ENCODE measurements at places on chromosomes 16 and 17.

DNA sequence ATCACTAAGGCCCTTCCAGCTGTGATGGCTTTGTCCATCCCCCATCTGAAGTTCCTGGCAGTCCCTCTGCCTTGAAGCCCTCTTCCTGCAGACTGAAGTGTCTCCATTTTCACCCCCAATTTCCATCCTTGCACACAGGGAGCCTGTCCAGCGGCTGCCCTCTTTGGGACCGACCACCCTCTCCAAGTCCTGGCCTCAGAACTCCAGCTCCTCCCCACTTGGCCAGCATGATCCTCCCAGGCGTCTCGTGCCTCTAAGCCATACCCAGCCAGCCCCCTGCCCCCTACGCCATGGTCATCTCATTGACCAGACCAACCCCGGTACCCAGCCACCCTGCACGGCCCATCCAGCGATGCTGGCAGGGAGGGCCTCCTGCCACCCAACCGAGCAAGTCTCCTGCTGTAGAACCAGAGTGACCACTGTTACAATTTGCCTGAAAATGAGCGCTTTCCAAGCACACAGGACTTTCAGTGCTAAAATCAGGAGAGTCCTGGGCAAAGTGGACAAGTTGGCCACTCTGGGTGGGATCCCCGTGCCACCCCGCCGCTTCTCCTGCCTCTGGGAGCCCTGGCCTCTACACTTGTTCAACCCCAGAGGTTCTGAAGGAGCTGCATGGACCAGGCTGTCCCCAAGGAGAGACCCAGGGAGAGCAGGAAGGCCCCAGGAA lies 362.0 kb downstream of the SEC14L1 start:
- no peak for DNase-seq

DNA sequence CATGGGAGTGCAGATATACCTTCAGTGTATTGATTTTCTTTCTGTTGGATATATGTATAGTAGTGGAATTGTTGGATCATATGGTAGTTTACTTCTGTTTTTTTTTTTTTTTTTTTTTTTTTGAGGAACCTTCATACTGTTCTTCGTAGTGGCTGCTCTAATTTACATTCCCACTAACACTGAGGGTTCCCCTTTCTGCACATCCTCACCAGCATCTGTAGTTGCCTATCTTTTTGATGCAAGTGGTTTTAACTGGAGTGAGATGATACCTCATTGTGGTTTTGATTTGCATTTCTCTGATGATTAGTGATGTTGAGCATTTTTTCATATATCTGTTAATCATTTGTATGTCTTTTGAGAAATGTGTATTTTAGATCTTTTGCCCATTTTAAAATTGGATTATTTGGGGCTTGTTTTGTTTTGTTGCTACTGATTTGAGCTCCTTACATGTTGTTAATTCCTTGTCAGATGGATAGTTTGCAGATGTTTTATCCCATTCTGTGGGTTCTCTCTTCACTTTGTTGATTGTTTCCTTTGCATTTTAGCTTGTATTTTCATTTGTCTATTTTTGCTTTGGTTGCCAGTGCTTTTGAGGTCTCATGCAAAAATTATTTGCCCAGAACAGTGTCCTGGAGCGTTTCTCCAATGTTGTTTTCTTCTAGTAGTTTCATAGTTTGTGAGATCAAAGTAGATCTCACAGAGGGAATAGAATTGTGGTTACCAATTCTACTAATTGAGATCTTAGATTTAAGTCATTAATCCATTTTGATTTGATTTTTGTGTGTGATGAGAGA lies 25.0 kb upstream of the BCAS3 start:
- DNase-seq: no peak

GRCh38 chr17:494601-495265 lies 142.1 kb upstream of the RPH3AL start:
- no peak for DNase-seq

DNA sequence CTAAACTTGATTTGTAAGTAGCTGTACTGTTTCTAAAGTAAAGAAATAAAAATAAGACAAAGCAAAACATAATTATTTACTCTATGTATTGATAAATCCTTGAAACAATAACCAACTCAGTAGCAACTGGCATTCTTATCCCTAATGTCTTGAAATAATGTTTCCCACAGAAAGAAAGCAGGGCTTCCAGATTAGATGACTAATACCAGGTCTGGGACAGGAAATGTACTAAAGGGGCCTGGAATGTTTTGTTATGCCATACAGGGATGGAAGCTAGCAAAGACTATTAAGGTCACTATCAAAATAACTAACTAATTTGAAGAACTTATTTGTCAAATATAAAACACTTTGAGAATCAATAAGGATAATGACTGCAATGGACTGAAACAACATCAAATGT lies 82.1 kb downstream of the CFDP1 start:
- no peak for DNase-seq

- DNase-seq: no peak
Observed at GRCh38 chr17:66379996-66380395, 77.6 kb downstream of the PRKCA start.

DNA sequence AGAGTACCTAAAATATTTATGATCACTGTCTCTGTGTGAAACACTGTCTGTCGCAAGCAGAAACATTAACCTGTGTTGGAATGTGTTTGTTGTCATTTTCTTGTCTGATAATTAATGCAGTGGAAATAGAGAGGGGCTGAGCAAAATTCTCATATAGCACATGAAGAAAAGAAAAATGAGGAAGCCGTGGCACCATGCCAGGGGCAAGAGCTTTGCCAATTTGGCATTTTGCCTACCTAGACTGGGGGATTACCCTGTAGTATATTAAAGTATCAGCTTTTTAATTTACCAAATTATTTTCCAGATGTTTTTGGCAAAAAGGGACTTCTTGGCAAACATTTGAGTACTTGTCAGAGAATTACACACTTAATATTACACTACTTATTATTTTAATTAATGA lies 1326.6 kb upstream of the GOT2 start:
- no peak for DNase-seq

DNA sequence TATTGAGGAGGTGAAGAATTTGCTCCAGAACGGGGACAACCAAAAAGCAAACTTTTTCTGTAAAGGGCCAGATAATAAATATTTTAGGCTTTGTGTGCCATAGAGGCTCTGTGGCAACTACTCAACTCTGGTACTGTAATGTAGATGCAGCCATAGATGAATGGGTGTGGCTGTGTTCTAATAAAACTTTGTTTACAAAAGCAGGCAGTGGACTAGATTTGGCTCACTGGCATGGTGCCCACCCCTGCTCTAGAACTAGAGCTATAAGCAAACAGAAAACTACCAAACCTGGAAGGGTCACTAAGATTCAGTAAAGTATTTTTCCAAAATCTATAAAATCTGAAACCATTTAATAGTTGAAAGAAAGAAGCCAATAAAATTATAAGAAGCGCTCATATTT lies 24.6 kb upstream of the SMURF2 start:
- DNase-seq: no peak

GRCh38 chr16:79004309-79004708 lies 596.2 kb downstream of the MAF start:
- no peak for DNase-seq
